ENCODE measurements at places on chromosomes 6 and 20. TPM values are rescaled to one million over a fixed set of nuclear protein-coding genes. Genes with fewer than 3 reads are reported as not detected.

GRCh38 chr6:142478117-142478516 lies 176.3 kb downstream of the ADGRG6 start:
- H3K36me3 ChIP-seq, result no peaks in the 10 kb centered on the region
- no peak for DNase-seq
- no peak overlapping the region for H3K27ac ChIP-seq
- no peaks in the 10 kb centered on the region for H3K4me1 ChIP-seq
- no peaks in the 10 kb centered on the region for H3K27me3 ChIP-seq

- H3K4me3 ChIP-seq, result no peak overlapping the region
- no peak for DNase-seq
- H3K4me1 ChIP-seq, result no peaks in the 10 kb centered on the region
- H3K36me3 ChIP-seq, result no peaks in the 10 kb centered on the region
Measured at GRCh38 chr20:4029505-4030467, 14.4 kb upstream of the RNF24 start.

- no peaks in the 10 kb centered on the region for H3K36me3 ChIP-seq
- no peak overlapping the region for H3K27ac ChIP-seq
- no peaks in the 10 kb centered on the region for H3K27me3 ChIP-seq
- H3K4me3 ChIP-seq, result no peak overlapping the region
- H3K4me1 ChIP-seq, result no peaks in the 10 kb centered on the region
Measured at GRCh38 chr6:170489836-170490235, 63.3 kb downstream of the PSMB1 start.

- no peaks in the 10 kb centered on the region for H3K4me1 ChIP-seq
- H3K36me3 ChIP-seq, result no peaks in the 10 kb centered on the region
- no peak overlapping the region for H3K27ac ChIP-seq
- H3K4me3 ChIP-seq, result no peak overlapping the region
Measured at GRCh38 chr6:117338567-117338966, 73.2 kb downstream of the VGLL2 start.

DNA sequence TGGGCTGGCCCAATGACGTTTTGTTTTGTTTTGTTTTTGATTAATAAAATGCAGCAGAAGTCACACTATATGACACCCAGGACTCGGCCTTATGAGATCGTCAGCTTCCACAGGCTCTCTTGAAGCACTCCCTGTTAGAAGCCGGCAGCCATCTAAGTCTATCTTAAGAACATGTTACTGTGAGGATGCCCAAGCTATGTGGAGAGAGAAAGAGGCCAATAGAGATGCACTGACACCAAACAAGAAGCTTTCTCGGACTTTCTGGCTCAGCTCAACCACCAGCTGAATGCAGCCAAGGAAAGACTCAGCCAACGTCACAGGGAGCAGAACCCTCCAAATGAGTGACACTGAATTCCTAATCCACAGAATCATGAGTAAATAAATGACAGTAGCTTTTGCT lies 14.0 kb downstream of the SGK1 start:
- DNase-seq, result no peak
- no peak overlapping the region for H3K27ac ChIP-seq
- no peaks in the 10 kb centered on the region for H3K36me3 ChIP-seq

GRCh38 chr20:46740214-46740609 lies 30.8 kb downstream of the SLC2A10 start:
- H3K27ac ChIP-seq, result no peak overlapping the region
- no peaks in the 10 kb centered on the region for H3K27me3 ChIP-seq
- H3K4me3 ChIP-seq, result no peak overlapping the region
- no peaks in the 10 kb centered on the region for H3K36me3 ChIP-seq

- no peak overlapping the region for H3K4me3 ChIP-seq
- no peaks in the 10 kb centered on the region for H3K36me3 ChIP-seq
- DNase-seq, result no peak
- H3K27me3 ChIP-seq, result no peaks in the 10 kb centered on the region
Measured at GRCh38 chr6:158110986-158111385, 57.1 kb downstream of the SERAC1 start.

GRCh38 chr20:2914160-2914559 lies 40.9 kb downstream of the PTPRA start:
- DNase-seq, result no peak
- H3K27ac ChIP-seq, result no peak overlapping the region
- no peak overlapping the region for H3K4me3 ChIP-seq
- H3K27me3 ChIP-seq, result no peaks in the 10 kb centered on the region
- no peaks in the 10 kb centered on the region for H3K36me3 ChIP-seq
- no peaks in the 10 kb centered on the region for H3K4me1 ChIP-seq

- H3K27ac ChIP-seq, result no peak overlapping the region
- H3K4me3 ChIP-seq, result no peak overlapping the region
- no peaks in the 10 kb centered on the region for H3K36me3 ChIP-seq
- H3K27me3 ChIP-seq, result no peaks in the 10 kb centered on the region
Measured at GRCh38 chr6:17485181-17485580, 91.8 kb downstream of the CAP2 start.

DNA sequence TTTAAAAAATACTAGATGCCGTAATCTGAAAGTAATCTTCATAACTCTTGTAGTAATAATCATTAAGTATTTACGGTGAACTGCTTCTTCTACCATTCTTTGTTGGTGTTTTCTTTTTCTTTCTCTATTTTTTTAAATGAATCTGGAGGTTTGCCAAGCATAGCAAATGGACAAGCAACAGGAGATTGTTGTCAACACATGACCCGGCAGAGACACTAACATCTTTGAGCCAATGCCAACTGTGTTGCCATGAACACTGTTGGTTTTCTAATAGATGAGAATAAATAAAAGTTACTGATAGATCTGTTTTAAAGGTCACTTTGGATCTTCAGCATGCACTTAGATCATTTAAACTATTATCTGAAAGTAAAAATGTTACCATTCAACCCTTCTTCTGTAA lies 523.6 kb upstream of the EYS start:
- DNase-seq, result no peak
- no peaks in the 10 kb centered on the region for H3K36me3 ChIP-seq
- H3K4me3 ChIP-seq, result no peak overlapping the region
- no peak overlapping the region for H3K27ac ChIP-seq

DNA sequence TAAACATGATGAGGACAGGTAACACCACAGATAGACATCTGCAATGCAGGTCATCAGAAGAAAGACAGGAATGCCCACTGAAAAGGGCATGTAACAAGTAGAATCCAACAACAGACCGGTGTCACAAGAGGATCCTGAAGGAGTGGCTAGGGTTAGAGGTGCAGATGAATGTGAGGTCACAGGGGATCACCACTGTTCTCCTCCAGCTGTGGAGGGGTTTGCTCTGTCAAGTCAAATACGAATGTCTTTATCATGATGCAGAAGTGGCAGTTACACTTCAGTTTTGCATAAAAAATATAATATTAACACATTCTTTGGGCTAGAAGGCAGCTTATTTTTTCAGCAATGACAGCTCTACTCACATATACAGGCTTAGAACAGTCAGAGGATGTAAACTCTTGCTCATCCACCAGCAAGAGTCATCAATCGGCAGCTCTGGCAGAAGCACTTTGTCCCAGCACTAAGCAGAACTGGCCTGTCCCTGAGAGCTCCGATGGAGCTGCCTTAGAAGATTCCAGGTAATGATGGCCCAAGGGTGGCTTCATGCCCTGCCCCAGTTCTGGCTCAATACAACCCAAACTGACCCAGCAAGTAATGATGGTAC lies 130.4 kb upstream of the TRAF3IP2 start:
- no peak for DNase-seq
- H3K27me3 ChIP-seq, result no peaks in the 10 kb centered on the region
- H3K27ac ChIP-seq, result peak overlapping the region; percentile 58
- no peaks in the 10 kb centered on the region for H3K36me3 ChIP-seq
- peaks cover 81% of the 10 kb centered on the region for H3K4me1 ChIP-seq
- H3K4me3 ChIP-seq, result no peak overlapping the region

The ZSWIM1 gene
- 8.2 TPM for total RNA-seq

The DYNLT2 gene
- 4.5 TPM for total RNA-seq

All from naive thymus-derived CD4-positive, alpha-beta T cell (primary cell).